ENCODE measurements at places on chromosomes 7 and 10.

GRCh38 chr10:59537501-59537900, 172.1 kb downstream of the SLC16A9 start:
- DNase-seq = no peak

- DNase-seq = no peak
Measured at GRCh38 chr7:126696256-126697038, 556.3 kb downstream of the GRM8 start.

DNA sequence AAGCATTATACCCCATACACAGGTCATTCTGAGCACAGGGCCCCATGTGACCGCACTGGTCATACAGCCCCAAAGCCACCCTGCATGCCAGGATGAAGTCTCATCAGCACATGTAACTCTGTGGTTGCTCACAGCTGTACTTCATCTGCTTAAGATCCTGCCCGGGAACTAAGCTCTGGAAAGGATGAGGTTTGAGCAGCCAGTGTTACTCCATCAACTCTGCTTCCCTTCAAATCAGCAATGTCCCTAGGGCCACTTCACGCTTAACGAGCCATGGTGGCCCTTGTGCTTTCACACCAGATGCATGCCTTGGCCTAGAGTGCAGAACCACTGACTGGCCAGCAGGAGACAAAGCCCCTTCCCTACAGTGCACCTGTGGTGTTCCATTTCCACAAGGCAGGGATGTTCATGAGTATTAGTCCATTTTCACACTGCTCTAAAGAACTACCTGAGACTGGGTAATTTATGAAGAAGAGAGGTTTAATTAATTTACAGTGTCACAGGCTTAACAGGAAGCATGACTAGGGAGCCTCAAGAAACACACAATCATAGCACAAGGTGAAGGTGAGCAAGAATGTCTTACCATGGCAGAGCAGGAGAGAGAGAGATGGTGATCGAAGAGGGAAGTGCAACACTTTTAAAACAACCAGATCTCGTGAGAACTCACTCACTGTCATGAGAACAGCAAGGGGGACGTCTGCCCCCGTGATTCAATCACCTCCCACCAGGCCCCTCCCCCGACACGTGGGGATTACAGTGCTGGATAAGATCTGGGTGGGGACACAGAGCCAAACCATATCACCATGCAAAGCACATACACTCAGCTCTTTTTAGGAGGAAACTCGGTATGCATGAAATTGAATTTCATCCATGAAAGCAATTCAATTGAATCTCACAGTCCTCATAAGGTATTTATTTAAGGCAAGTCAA, 149.0 kb upstream of the CDCA7L start:
- DNase-seq = no peak

GRCh38 chr7:65269150-65269856, 104.4 kb upstream of the ZNF92 start:
- peak; percentile 74 for DNase-seq

Measured in DMS153 (cell line).